ENCODE measurements at places on chromosomes 7 and 10. TPM values are rescaled to one million over a fixed set of nuclear protein-coding genes. Genes with fewer than 3 reads are reported as not detected.

RBP4 gene
- 642 TPM for total RNA-seq

SDK1 gene
- total RNA-seq = 0.17 TPM

PRLHR gene
- total RNA-seq = not detected

GRCh38 chr7:4606797-4607196 is 75.3 kb upstream of the FOXK1 start:
- DNase-seq = no peak
